Osteocyte (in vitro differentiated cells): ENCODE measurements at places on chromosomes 5 and 9. TPM values are rescaled to one million over a fixed set of nuclear protein-coding genes. Genes with fewer than 3 reads are reported as not detected.
A peak's percentile ranks its signal among the peaks of the same experiment; 100 is the strongest.

The CDX1 gene
- total RNA-seq, result 0.71 and 1.0 TPM in 2 replicates

The PCDHGA12 gene
- 2.0 and 2.1 TPM in 2 replicates for total RNA-seq

The EIF4EBP3 gene
- 13.2 and 14.7 TPM in 2 replicates for total RNA-seq

- no peak for DNase-seq
- no peak overlapping the region for H3K4me3 ChIP-seq
- H3K27me3 ChIP-seq, result no peaks in the 10 kb centered on the region
- no peaks in the 10 kb centered on the region for H3K36me3 ChIP-seq
- peak overlapping the region; percentile 51 for H3K27ac ChIP-seq
- peaks cover 72% of the 10 kb centered on the region for H3K4me1 ChIP-seq
These were observed 34.4 kb downstream of the ZNF366 start for GRCh38 chr5:72472666-72473422.

DNA sequence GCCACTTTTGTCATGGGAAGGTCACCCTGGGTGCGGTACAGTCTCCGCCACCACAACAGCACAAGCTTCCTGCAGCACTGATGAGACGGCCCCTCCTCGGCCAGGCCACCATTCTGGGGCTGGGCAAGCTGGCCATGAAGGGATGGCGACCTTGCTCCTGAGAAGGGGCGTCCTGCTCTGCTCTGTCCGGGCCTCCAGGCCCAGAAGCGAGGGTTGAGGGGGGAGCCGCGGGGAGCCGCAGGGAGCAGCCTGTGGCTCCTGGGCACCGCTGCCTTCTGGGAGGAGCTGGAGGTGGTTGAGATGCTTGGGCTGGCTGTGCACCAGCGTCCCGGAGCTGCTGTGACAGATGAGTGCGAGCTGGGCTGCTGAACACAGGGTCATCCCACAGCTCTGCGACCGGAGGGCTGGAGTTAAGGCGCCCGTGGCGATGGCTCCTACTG, 84.3 kb upstream of the RAPGEF1 start:
- H3K27me3 ChIP-seq, result peaks cover 47% of the 10 kb centered on the region
- H3K27ac ChIP-seq, result no peak overlapping the region
- H3K4me1 ChIP-seq, result no peaks in the 10 kb centered on the region
- H3K4me3 ChIP-seq, result no peak overlapping the region
- no peaks in the 10 kb centered on the region for H3K36me3 ChIP-seq
- DNase-seq, result no peak
